Epithelial cell of prostate (primary cell): ENCODE measurements at places on chromosomes 7 and 10.

DNA sequence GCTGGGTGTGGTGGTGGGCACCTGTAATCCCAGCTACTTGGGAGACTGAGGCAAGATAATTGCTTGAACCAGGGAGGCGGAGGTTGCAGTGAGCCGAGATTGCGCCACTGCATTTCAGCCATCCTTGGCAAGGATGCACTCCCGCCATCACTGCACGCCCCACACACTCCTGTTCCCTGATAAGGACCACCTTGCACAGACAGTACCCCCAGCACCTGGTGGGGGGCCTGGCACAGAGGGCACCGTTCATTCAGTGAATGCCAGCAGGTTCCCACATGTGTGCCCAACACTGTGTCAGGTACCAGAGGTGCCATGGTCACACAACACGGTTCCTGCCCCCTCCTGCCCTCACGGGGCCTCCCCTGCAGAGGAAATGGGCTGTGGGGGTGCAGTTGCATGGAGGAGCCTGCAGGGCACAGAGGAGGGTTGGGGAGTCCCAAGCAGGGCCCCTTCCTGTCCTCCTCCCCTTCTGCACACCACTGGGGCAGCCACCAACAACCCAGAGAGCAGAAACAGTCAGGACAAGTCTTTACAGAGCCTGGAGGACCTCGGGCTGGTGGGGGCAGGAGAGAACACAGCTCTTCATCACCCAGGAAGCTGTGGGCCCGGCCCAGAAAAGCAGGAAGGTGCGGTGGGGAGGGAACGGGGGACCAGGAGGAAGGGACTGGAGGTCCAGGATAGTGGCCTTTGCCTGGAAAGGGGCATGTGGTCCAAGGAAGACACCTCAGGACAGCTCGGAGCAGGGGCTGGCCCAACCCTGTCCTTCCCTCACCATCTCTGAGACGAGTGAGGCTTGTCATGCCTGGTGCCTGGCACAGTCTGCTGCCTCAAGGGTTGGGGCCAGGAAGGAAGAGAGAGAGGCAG lies 7.1 kb downstream of the CRYGN start:
- DNase-seq: no peak

GRCh38 chr7:52211930-52212329 lies 823.5 kb upstream of the POM121L12 start:
- DNase-seq: no peak

DNA sequence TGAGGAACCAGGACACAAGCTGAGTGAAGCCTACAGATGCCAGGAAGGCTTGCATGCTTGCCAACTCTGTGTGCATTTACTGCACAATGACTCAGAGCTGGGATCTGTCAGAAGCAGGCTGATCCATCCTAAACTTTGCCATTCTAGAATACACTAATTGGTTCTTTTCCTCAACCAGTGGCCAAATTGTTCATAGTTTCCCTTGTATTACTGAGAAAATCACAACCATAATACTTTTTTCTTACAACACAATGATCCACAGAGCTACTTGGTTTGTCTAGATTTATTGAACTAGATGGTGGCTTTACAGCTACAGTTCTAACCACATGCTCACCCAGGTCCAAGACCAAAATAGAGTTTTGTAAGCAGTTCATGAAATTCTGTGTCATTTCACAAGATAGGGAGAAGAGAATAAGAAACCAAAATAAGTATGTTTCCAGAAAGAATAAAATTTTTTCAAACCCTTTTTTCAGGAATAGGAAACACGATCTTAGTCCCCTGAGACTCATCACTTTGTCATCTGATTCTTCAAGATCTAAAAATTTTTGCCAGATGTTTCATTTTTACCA lies 21.0 kb upstream of the LRRC17 start:
- DNase-seq: no peak

DNA sequence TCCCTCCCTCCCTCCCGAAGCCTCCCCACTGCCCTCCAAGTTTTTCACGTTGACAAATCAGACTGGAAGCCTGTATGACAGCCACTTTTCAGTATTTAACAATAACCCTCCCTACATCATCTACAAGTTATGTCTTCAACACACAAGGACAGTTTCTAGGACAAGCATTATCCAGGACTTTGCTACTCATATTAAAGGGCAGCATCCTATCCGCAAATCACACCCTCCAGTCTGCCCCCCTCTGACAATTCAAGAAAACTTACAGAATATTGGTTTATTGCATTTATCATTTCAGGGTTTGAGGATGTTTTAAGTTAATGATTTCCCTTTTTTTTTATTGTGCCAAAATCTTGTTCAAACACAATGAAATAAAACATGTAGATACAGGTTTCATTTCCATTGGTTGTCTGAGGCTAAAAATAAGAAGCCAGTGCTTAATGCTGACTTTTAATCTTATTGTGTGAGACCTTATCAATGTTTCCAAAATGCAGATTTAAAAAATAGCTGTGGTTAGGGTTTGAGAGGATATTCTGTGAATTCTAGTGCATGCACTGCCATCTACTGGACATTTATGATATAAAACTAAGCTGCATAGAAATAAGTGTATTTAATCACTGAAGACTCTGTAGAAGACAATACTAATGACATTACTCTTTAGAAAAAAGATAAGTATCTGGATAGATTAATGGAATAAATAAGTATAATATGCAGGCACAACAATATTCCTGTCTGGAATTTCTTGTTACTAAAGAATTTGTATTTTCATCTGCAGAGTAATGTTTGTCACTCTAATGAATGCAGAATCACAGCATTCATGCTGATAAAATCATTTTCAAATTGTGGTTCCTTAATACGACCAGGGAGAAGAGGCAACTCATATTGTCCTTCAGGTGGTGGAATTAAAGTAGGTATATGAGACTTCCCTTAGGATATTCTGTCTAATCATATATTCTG lies 64.1 kb downstream of the CAV1 start:
- DNase-seq: no peak

DNA sequence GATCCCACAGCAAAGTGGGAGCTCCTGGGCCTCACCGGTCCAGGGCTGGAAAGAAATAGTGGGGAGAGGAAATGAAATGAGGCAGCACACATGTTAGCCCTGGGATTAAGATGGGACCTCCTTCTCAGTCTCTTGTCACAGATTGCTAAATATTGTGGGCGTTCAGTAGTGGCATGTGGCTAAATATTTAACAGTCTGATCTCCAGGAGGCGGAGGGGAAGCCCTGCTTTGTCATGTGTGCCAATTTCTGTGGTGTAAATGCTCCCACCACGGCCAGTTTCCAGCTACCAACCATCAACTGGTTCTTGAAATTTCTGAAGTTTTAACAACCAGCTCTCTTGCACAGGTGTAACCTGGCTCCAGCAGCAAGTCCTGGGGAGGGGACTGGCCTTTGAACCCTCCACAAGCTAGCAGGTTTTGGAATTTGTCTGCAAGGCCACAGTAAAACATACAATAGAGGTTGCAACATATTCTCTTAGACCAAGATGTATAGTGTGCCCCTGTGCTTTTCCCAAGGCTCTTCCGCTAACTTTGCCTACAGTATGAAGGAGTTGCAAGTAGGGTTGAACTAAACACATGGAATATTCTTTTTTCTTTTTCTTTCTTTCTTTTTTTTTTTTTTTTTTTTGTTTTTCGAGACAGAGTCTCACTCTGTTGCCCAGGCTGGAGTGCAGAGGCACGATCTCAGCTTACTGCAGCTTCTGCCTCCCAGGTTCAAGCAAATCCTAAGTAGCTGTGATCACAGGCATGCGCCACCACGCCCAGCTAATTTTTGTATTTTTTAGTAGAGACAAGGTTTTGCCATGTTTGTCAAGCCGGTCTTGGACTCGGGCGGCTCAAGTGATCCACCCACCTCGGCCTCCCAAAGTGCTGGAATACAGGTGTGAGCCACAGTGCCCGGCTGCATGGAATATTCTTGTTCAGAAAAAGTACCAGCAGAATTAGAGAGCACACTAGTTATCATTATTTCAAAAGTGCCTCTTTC lies 103.1 kb upstream of the PCBD1 start:
- DNase-seq: no peak

- no peak for DNase-seq
Measured at GRCh38 chr10:130400890-130401289, 264.7 kb downstream of the GLRX3 start.

DNA sequence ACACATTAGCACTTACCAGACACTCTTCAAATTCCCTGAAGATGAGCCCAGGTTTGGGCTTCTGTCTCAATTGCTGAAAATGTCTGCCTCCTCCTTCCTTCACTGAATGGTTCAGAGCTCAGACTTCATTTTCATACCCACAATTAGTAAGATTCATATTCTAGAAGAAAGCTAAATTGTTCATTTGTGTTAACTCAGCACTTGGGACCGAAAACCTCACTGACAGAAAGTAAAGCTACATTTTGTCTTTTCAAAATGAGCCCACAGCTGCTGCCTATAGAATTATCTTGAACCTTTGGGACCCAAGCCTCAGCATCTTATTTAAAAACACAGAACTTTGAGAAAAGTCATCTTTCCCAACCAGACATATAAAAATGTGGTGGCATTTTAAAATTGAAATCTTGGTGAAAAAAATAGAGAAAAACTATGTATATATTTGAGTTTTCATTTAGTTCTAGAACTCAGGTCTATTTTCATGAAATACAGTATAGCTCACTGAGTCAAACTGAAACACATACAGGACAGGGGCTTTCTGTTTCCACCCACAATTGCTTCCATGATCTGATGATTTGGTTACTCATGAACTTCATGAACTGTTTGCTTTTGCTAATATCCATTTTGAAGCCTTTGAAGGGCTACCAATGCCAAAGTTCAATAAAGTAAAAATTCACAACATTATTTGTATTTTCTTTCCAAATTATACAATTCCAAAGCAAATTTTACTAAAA lies 119.1 kb upstream of the PFKP start:
- no peak for DNase-seq

DNA sequence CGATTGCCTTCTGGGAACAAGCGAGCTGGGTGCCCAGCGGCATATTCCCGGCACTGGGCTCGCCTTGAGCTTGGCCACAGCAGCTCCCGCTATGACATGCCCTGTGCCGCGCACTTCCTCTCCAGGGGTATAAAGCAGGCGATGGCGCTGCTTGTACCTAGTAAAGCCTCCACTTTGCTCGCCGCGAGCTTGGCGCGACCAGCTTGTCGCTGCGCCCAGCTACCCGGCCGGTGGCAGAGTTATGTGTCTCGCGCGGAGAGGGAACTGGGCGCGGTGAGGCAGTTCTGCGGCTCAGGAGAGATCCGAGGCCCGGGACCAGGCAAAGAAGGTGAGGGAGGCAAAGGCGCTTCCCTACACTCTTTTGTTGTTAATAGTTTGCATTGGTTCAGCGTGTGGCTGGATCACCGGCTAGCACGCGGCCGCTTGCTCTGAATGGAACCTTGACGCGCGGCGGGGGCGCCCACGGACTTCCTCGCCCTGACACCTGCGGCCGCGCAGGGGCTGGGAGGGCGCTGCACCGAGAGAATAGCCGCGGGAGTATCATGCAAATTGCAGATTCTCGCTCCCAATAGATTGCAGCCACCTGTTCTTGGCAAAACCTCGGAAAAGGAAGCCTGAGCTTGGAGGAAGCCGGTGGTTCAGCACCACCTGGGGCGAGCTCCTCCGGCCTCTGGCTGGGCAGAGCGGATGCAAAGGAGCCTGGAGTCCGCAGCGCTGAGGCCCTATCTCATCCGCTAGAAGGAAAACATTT lies 3.0 kb upstream of the BUB3 start:
- no peak for DNase-seq

DNA sequence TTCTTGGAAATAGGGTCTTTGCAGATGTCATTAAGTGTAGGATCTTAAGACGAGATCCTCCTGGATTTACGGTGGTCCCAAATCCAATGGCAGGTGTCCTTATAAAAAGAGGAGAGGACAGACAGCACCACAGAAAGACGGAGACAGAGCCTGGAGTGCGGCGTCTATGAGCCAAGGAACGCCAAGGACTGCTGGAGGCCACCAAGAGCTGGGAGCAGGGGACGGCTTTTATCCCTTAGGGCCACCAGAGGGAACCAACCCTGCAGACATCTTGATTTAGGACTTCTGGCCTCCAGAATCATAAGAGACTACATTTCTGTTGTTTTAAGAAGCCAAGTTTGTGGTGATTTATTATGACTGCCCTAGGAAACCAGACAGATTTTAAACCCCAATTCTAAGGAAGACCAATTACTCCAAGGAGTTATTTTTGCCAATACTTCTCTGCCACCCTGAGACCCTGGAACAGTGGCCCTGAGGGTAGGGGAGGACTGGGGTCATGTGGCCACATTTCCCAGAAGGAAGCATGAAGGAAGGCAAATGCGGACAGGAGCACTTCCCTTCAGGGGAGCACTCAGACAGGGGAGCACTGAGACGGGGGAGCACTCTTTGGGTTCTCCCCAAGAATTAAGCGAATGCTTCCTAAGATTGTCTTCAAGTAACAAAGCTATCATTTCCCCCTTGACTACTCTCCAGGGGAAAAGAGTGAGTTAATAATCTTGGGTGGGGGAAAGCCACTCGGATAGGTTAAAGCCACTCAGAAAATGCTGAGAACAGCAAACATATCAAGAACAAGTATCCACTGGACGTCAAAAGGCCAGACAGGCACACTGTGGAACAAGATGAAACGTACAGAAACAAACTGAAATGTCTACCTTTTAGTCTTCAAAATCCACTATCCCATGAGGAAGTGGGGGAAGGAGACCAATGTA lies 67.5 kb downstream of the CHST15 start:
- no peak for DNase-seq

DNA sequence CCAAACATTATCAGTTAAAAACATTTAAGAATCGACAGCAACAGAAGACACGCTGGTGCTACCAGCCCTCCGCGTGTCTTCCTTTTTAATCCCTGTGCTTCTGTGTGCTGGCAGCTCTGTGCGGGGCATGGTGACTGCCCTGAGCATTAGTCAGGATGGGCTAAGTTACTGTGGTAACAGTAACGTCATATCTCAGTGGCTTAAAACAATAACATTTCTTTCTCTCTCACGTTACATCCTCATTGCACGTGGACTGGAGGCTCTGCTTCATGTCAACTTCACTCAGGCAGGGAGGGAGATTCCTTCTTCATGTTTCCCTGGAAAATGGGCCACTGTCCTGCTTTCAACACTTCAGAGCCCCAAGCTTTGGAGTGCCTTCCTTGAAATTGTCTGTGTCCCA lies 378.5 kb downstream of the CCSER2 start:
- peak; percentile 60 for DNase-seq

GRCh38 chr10:110165239-110165638 lies 42.2 kb upstream of the MXI1 start:
- DNase-seq: no peak
